Skin of body (tissue), 3 donors: ENCODE measurements at places on chromosomes 1 and 21. TPM values are rescaled to one million over a fixed set of nuclear protein-coding genes. Genes with fewer than 3 reads are reported as not detected.

The NTRK1 gene
- 0.20 TPM for total RNA-seq

The SSX2IP gene
- 10.6 TPM for total RNA-seq

The GBP5 gene
- total RNA-seq, result 1.4 TPM

The TDRD5 gene
- 0.59 TPM for total RNA-seq

The GJB3 gene
- total RNA-seq, result 18.2 TPM

The TAF5L gene
- 11.1 TPM for total RNA-seq

The GPR161 gene
- total RNA-seq, result 11.5 TPM

The ICOSLG gene
- 3.5 TPM for total RNA-seq

The CASP9 gene
- total RNA-seq, result 5.1 TPM

The OR2L2 gene
- not detected for total RNA-seq

The CDC7 gene
- total RNA-seq, result 10.1 TPM

The CBR1 gene
- 27.9 TPM for total RNA-seq

The ATAD3C gene
- total RNA-seq, result 0.39 TPM

The LYPD8 gene
- not detected for total RNA-seq

The OLIG2 gene
- total RNA-seq, result 0.10 TPM

The ADGRL4 gene
- total RNA-seq, result 17.8 TPM

The UTP11 gene
- 38.6 TPM for total RNA-seq

The TTC34 gene
- total RNA-seq, result 0.10 TPM

The WDR64 gene
- total RNA-seq, result not detected

The ESPN gene
- total RNA-seq, result 6.4 TPM

The GSTM1 gene
- not detected for total RNA-seq

The ADCY10 gene
- total RNA-seq, result 0.20 TPM

The ACTN2 gene
- 111 TPM for total RNA-seq

The CLIC6 gene
- 0.20 TPM for total RNA-seq
